ENCODE measurements at places on chromosomes 6 and 20.
A peak's percentile ranks its signal among the peaks of the same experiment; 100 is the strongest.

- DNase-seq = no peak
These were observed 58.9 kb upstream of the OPRM1 start for GRCh38 chr6:153980171-153980570.

DNA sequence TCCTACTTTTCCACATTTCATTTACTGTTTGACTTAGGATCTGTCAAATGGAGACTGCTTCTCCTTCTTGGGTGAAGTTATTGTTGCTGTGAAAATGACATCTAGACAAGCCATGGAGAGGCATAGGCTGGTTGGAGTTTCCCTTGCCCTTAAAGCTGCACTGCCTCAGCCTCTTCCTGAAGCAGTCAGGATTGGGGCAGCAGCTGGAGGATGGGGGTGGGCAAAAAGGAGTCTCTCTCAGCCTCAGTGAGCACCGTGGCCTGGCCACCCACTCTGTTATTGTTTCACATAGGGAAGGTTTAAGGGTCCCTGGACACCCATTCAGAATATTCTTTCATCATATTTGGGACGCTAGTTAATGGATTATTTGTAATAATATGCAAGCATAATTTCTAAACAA lies 7.7 kb upstream of the ZBTB24 start:
- DNase-seq = no peak

GRCh38 chr6:39430446-39430845 lies 107.9 kb upstream of the KCNK16 start:
- no peak for DNase-seq

- no peak for DNase-seq
These were observed 43.1 kb downstream of the RBM38 start for GRCh38 chr20:57434390-57434700.

DNA sequence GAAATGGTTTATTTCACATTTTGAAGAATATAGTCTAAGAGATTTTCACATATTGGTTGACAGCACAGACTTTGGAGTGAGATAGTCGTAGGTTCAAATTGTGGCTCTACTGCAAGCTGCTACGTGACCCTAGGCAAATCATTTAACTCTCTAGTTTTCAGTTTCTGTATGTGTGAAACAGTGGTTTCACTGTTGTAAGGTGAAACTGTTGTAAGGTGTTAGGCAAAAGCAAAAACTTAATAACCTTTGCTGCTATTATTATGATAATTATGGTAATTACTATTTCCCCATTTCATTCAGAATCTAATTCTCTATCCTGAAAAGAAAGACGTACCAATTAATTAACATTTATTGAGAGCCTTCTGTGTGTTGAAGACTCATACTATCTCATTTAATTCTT lies 144.2 kb downstream of the REV3L start:
- no peak for DNase-seq

DNA sequence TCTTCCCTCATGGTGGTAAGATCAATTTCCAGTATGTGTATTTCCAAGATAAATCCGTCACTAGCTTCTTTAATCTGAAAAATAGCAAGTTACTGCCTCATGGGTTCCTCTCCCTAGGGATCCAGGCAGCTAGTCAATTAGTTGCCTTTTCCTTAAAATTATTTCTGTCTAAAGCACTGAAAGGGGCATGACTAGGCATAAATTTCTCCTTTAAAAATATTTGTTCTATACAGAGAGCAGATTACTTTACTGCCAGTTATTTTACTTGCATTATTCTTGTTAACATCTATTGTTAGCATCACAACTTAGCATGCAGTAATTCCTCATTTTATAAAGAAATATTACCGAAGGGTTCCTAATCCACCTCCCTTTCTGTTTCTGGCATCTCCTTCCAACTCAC lies 1.4 kb downstream of the MTCL3 start:
- DNase-seq = no peak

DNA sequence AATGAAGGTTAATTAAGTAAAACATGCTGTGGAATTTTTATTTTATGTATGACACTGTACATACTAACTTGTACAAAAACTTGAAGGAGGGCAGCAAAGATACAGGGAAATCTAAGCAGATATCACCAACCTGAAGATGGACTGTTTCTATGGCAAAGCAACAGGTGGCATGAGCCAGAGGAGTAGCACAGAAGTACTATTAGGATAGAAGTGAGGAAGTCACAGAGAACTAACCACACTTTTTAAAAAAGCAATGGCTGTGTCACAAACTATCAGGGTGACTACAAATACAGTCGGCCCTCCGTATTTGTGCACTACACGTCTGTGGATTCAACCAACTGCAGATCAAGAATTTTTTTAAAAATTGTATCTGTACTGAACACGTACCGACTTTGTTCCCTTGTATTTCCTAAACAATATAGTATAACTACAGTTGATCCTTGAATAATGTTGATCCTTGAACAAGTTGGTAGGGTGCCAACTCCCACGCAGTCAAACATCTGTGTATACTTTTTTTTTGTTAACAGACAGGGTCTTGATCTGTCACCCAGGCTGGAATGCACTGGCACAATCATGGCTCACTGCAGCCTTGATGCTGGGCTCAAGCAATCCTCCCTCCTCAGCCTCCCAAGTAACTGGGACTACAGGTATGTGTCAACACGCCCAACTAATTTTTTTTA lies 61.0 kb downstream of the NUDT3 start:
- no peak for DNase-seq

DNA sequence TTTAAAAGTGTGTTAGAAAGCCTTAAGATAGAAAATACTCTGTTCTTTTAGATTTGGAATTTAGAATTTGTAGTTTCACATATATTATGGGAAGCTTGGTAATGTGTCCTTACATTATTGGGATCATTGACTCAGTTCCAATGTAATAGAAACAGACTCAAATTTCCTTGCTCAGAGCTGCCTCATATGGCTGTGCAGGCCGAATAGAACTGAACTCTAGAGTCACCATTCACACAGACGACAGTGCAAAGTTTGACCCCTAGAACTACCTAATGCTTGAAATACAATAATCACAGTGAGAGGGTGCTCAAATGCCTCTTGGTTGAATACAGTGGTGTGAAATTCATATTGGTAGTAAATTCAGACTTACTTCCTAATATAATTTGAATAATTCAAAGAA lies 482.7 kb upstream of the CITED2 start:
- DNase-seq = no peak

DNA sequence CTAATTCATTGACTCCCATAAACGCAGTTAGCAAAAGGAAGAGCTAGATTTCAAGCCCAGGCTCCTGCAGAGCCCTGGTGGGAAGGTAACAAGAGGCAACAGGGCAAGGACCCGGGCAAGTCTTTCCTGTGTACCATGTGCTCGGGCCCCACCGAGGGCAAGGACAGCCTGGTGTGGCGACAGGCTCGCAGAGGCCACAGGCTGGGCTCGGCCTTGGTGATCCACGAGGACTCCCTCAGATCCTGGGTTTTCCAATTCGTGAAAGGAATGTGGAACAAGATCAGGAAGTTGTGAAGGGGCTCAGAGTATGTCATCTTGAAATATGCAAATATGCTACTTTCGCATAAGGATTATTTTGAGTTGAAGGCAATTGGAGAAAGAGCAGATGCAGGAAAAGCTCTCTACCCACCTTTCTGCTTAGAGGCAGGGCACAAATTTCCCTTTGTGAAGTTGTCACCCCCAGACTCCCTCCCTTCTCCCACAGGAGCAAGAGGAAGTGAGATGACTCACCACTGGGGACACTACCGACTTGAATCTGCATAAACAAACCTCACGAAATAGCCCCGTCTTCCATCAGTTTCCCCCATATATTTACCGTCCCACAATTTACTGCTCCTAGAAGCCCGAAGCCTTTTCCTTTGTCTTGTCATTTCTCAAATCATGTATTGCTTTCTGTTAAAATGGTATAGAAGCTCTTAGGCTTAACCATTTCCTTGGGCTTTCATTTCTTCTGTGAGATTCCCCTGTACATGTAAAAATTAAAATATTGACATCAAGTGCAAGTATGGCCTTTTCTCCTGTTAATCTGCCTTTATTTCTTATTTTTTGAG lies 79.0 kb downstream of the PSMG4 start:
- peak; percentile 10 for DNase-seq

DNA sequence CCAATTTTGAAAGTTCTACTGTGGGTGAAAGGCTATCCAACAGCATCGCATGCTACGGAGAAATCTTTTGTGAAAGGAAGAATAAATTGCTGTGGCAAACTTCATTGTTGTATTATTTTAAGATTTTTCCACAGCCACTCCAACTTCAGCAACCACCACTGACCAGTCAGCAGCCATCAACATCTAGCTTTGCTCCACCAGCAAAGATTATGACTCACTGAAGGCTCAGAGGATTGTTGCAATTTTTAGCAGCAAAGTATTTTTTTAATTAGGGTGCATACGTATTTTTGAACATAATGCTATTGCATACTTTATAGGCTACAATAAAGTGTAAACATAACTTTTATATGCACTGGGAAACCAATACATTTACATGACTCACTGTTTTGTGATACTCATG lies 493.5 kb downstream of the TFAP2A start:
- DNase-seq = no peak

DNA sequence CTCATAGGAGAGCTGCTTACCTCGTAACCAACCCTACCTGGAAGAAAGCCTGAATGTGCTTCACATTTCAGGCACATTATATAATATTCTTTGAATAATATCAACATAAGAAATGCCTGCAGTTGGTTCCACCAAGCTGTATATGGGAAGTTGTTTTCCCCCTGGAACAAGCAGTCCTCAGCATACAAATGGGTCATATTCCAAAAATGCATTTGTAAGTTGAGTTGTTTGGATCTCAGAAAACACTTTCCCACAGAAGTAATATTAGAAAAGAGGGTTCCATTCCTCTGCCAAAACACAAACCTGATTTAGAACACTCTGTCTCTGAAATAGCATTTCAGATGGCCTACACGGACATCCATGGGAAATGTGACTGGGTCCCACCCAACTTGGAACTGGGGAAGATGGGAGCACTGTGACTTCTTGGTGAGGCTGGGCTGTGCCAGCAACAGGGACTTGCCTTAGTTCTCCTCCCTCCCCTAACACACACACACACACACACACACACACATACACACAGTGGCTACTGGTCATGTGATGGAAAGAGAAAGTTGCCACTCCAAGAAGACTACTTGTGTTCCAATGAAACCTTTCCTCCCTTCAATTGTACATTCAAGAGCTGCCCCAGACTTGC lies 11.4 kb upstream of the RCAN2 start:
- DNase-seq = no peak
